ENCODE measurements at places on chromosomes 7 and 10.

GRCh38 chr7:120834726-120835125 lies 23.2 kb downstream of the TSPAN12 start:
- no peak for DNase-seq

GRCh38 chr7:138903859-138904435 lies 77.2 kb downstream of the KIAA1549 start:
- DNase-seq: no peak

- no peak for DNase-seq
Measured at GRCh38 chr7:38842746-38843145, 66.2 kb downstream of the VPS41 start.

DNA sequence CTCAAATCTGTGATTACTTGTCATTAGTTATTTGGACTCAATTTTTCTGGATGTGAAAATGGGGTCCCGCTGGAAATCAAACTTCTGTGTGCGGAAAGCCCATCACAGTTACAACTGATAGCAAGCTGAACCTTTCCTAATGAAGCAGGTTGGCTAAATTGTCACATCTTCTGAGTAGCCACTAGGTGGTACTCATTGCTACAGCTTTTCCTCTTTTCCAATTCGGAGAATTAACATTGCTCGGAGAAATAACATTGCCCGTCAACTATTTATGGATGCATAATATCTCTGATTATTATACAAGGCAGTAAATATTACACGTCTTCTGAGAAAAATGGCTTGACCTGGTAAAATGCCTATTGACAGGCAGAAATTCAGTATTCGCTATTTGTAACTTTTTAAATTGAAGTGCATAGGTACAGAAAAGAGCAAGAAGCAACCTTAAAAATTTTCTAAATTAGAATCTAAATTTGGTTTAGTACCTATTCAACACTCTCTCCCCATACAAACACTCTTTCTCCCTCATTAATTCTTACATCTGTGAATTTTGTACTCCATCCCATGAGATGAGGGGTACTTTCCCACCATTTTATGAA lies 17.3 kb upstream of the BLOC1S2 start:
- DNase-seq: peak; percentile 13

DNA sequence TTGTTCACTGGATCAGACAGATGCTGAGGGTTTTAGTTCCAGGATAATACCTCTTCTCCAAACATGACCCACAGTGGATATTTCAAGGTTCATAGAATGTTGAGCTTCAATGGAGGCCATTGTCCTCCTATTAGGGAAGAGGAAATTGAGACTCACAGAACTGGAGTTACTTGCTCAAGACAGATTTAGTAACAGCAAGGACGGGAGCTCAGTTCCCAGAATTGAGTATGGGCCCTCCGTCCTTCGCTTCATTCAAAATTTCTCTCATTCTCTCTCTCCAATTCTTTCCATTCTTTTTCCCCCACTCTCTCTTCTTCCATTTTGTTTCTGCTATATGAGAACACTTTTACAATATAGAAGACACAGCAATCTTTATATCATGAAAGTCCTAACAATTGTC lies 94.0 kb downstream of the DNAJB9 start:
- no peak for DNase-seq

DNA sequence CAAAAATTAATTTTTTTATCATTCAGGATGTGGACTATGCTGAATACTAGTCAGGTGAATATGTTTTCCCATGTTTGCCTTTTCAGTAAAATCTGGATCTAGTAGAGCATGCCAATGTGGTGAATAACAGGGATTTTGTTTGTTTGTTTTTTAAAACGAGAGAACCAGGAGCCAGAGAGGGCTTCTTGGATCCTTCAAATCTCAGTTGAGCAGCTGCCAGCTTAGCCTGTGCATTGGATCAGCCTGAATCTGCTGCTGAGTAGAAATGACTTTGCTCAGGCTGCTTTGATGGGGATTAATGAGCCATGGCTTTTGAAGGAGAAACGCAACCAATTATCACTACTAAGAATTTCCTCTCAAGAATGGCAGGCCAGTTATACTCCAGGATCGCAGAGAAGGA lies 493.8 kb downstream of the ARL4A start:
- no peak for DNase-seq

GRCh38 chr7:80373429-80374032 lies 138.3 kb downstream of the GNAT3 start:
- no peak for DNase-seq

DNA sequence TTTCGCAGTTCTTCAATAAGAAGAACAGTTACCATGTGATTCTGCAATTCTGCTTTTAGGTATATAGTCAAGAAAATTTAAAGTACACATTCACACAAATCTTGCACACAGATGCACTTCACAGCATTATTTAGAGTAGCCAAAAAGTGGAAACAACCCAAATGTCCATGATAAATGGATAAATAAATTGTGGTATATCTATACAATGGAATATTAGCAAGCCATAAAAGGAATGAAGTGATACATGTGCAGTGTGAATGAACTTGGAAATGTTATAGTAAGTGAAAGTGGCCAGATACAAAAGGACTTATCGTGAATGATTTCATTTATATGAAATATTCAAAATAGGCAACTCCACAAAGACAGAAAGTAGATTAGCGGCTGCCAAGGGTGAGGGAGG lies 109.1 kb downstream of the AGMO start:
- DNase-seq: no peak

GRCh38 chr7:28183627-28184026 lies 3.0 kb upstream of the JAZF1 start:
- no peak for DNase-seq

- no peak for DNase-seq
Measured at GRCh38 chr10:110651044-110651958, 7.2 kb downstream of the RBM20 start.

- DNase-seq: peak; percentile 59
Measured at GRCh38 chr10:124025152-124025551, 68.2 kb downstream of the CHST15 start.

- DNase-seq: peak; percentile 66
Measured at GRCh38 chr7:105210721-105211205, 178.0 kb downstream of the SRPK2 start.

DNA sequence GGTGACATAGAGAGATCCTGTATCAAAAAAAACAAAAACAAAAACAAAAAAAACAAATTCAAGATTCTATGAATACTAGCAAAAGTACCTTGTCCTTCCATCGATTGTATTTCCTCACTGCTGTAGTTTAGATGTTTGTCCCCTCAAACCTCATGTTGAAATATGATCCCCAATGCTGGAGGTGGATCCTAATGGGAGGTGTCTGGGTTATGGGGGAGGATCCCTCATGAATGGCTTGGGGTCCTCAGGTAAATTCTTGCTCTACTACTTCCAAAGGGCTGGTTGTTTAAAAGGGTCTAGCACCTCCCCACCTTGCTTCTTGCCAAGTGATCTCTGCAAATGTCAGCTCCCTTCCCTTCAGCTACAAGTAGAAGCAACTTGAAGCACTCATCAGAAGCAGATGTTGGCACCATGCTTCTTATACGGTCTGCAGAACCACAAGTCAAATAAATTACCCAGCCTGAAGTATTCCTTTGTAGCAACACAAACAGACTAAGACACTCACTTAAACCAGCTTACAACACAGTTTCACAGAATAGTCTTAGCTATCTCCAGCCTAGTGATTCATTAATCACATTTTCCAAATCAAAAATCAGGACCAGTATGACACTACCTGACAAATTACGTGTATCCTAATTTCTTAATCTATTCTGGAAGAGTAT lies 20.7 kb downstream of the ABI1 start:
- no peak for DNase-seq

DNA sequence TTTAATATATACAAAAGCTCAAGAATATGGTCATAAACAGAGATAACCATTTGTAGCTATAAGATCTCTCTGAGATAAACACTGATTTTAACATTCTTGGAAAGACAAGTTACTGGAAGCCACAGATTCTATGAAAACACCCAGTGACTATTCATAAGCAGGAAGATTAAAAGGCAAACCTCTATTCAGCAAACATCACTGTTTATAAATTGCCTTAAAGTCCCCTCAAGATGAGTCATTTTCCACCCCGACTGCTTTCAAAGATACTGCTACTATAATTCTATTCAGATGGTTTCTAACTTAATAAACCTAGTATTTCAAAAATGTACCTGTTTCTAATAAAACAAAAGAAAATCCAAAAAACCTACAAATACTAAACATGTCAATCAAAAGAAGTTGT lies 21.0 kb downstream of the TM9SF3 start:
- DNase-seq: no peak
